ENCODE measurements at places on chromosomes 3 and 15.

GRCh38 chr3:185713015-185713414 lies 111.8 kb downstream of the IGF2BP2 start:
- DNase-seq, result no peak

DNA sequence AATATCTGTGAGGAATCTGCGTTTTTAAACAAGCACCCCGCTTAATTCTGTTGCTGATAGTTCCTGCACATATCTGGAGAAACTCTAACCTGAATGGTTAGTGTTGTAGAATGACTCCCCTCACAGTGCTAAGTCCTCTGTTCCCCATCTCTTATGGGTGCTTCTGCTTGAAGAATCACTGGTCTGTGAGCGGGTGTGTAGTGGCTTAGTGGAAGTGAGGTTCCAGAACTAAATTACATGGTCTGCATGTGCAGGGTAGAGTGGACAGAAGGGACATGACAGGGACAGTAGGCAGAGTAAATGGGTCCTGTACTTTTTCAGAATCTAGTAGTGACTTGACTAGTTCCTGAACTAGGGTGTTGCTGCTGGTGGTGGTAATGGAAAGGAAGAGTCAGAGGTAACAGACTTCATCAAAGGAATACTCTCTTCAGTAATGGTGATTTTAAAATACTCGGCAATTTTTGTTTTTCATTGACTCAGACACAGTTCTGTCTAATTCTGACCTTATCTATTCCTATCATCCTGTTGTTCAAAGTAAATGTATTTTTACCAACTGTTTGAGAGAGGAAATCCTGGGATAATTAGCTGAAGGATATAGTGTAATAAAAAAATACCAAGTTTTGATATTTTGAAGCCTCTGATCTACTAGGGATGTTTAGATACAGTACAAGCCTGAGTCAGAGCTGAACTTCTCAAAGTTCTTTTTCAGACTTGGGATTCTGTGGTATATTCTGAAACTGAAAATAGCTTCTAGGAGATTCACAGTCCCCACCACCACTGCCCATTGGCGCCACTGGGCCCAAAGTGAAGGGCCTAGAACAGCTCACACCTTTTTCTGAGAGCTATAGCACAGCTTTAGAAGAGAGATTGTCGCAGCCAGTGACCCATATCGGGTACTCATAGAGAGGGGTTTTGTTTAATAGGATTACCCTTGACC lies 55.5 kb downstream of the FNDC3B start:
- DNase-seq, result no peak

- no peak for DNase-seq
These were observed 7.9 kb upstream of the BNC1 start for GRCh38 chr15:83292317-83292716.

DNA sequence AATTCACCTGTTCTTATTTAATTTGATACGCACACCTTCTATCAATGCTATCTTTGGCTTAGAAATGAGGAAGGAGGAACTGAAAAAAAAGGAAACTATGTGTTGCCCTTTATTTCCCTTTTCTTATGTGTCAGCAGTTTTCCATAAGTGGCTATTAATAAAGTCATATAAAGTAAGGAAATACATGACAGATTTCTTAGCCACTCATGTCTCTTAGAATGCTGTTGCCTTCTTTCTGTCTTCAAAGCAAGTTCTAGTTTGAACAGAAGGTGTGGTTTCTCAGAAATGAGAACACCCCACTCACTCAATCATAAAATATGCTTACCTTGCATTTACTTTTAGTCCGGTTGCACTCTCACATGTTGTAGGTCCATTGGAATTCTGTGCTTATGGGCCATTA lies 640.5 kb upstream of the GRM7 start:
- DNase-seq, result no peak

DNA sequence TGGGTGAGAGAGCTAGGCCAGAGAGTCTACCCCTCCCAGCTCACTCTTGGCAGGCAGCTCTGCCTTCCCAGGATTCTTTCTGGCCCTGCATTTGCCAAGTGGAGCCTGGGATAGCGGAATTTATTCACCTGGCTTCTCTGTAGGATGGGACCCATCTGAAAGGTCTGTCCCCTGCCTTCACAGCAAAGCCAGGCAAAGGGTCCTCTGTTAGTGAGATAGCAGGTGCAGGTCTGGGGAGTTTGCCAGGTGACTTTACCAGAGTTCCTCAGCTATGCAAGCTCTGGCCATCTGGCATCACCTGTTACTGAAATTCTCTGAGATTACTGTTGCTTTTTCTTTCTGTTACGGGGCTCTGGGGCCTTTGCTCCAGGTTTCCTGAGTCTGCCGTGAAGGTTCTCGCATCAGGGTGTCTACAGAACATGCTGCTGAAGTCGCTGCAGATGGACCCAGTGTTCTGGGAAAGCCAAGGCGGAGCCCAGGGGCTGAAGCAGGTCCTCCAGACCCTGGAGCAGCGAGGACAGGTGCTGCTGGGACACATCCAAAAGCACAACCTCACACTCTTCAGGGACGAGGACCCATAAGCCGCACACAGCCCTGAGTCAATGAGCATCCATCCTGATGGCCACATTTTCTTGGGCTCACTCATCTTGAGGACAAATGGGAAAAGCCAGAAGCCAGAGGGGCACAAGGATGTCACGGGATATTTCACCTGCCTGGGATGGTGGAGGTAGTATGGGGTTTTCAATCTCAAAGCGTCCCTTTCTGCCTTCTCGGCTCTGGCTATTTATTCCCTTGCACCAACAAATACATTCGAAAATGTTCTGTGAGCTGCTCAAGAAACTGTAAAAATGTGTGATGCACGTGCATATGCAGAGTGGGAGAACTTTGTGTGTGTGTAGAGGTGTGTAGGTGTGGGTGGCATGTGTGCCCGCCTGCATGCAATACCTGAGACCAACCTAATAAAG lies 49.8 kb downstream of the POMGNT2 start:
- DNase-seq, result no peak

DNA sequence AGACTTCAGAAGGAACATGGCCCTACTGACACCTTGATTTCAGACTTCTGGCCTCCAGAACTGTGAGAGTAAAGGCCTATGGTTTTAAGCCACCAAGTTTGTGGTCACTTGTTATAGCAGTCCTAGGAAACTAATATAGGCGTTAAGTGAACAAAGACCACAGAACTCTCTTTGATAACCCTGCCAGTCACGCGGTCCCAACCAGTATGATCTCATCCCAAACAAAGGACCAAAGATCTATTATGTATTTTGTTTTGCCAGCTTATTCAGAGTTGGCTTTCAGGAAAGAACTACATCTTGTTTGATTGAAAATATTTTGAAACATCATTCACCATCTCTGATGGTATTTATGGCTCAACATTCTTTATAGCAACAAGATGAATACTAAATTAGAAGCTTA lies 294.4 kb upstream of the SLCO3A1 start:
- DNase-seq, result no peak

DNA sequence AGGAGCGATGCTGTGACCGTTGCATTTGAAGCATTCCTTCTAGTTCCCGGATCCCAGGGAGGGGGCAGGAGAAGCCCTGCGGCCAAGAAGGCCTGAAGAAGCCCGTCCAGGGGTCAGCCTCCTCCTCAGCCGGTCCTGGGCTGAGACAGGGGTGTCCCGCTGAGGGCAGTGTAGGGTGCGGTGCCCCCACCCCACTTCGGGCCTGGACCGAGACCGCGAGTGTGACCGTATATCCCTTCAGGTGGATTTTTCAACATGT lies 2.8 kb downstream of the OCA2 start:
- no peak for DNase-seq

DNA sequence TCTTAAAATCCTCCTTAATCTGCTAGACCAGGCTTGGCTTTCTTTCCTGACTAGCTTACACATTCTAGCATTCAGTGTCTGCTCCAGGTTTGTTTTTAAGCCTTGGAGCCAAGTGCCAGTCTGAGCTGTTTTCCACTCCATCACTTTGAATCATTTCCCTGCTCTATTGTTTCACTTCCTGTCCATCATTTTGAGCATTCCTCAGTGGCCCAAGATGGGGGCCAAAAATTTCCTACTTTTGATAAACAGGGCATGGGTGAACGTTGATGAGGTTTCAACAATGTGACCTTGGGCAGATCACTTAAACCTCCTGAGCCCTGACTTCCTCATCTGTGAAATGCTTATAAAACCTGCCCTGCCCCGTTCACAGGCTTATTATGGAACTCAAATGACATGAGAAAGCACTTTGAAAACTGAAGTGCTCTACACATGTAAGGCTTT lies 4.4 kb downstream of the CYP19A1 start:
- no peak for DNase-seq

DNA sequence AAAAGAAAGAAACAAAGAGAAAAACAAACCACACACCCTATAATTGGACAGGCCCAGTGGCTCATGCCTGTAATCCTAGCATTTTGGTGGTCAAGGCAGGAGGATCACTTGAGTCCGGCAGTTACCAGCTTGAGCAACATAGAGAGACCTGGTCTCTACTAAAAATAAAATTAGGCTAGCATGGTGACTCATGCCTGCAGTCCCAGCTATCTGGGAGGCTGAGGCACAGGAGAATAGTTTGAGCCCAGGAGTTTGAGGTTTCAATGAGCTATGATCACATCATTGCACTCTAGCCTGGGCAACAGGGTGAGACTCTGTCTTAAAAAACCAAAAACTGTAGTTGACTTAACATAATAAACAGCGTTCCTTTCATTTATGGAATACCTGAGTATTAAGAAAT lies 72.3 kb upstream of the ST3GAL6 start:
- no peak for DNase-seq

DNA sequence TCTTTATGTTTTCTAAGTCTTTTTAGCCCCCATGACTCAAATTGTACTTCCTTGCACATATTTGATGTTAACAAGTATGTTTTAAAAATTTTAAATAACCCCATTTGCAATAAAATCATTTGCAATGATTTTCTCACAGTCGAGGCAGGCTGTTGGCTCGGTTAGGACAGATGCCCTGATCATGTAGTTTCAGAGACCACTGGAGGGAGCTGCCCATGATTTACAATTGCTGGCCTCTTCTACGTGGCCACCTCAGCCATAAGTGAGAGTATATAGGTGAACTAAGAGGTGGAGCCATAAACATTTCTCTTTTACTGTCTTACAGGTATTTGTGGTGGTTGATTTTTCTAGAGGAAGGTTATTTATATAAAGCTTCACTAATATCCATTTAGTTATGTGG lies 1.7 kb downstream of the DTWD1 start:
- DNase-seq, result no peak

DNA sequence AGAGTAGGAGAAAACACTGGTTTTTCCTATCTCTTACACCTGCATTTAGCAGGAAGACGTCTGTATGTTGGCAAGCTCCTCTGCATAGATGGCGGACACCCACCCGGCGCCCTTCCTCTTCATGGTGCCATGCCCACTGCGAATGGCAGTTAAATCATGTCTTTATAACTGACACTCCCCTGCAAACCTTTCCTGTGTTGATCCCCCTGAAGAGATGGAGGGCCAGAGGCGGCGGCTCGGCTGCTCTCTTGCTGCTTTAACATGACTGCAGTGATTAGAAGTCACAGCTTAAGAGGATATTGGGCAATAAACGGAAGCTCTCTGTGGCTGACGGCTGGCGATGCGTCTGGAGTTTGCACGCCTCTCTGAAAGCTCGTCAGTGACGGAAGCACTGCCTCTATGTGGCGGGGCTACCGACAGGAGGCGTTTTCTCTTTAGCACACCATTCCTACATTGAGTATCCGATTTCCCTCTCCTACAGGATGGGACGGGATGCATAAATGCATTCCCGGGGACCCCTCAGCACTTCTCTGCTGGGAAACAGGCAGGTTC lies 25.5 kb upstream of the SNRPA1 start:
- DNase-seq, result no peak

GRCh38 chr3:167918008-167918596 lies 177.6 kb downstream of the GOLIM4 start:
- no peak for DNase-seq

GRCh38 chr3:132753946-132754345 lies 31.7 kb upstream of the NPHP3 start:
- no peak for DNase-seq

- DNase-seq, result no peak
These were observed 72.6 kb upstream of the ZBED2 start for GRCh38 chr3:111667621-111668239.

- no peak for DNase-seq
These were observed 198.3 kb downstream of the UBE3A start for GRCh38 chr15:25240461-25241021.

DNA sequence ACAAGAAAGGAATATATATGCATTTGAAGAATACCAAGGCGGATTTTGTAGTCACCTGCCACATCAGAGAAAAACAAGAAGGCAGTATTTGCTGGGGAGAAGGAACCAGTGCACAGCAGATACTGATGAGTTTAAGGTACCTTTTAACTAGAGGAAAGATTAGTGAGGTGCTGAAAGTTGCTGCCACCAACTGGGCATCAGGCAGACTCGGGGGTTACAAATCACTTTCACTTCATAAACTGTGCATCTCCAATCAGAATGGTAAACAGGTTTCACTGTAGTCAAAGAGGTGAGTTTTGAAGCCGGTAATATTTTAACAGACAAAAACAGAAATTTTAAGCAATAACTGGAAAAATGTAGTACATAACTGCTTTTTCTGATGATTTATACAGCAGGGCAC lies 4.1 kb downstream of the FBN1 start:
- no peak for DNase-seq

DNA sequence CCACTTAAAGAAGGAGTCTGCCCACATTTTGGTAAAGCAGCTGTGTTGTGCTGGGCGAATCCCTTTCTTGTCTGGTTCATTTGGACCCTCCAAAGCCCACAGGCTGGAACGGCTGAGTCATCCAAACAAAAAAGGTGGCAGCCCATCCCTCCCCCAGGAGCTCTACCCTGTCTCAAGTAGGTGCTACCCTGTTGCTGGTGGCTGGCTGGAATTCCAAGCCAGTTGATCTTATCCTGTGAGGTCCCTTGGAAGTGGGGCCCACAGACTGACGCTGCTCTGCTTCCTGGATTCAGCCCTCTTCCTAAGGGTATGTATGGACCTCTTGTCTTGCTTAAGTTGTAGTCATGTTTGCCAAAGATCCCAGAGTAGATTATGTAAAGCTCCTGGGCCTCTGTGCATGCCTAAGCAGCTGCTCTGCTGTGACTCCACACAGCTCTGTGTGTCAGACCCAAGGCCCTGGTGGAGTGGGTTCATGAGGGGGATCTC lies 44.5 kb downstream of the CCR1 start:
- no peak for DNase-seq

DNA sequence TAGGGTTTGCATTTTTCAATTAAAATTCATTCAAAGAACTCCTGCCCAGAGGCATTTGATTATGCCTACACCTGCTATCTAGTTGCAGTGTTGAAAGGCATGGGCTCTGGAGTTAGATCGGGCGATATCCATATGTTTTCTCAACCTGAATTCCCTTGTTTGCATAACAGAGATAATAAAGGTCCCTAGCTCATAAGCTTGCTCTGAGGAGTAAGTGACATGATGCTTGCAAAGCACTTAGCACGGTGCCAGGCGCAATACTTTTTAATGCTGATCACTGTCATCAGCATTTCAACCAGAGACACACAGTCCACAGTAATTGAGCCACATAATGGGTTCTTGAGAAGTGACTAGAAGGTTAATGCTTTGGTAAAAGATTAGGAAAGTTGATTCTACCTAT lies 106.3 kb upstream of the SAMMSON start:
- peak; percentile 7 for DNase-seq

- no peak for DNase-seq
These were observed 25.1 kb downstream of the SSUH2 start for GRCh38 chr3:8619548-8619947.
